CD8-positive, alpha-beta memory T cell (primary cell): ENCODE measurements at places on chromosomes 12 and 14.

- DNase-seq = no peak
Observed at GRCh38 chr14:71108398-71109119, 201.3 kb downstream of the PCNX1 start.

DNA sequence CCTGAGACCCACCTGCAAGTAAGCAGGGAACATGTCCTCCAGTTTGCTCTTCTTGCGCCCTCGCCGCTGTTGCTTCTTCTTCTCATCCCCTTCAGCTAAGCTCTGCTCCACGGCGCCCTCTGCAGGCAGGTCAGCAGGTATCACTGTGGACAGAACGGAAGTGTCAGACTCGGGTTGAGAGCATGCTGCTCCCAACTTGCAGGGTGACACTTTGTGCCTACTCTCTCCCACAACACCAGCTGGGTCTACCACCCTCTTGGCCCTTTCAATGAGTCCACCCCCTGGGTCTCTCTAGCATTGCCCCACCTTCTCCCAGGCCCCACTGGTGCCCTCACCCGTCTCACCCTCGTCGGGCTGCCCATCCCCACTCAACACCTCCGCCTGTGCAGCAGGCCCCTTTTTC, 16.7 kb downstream of the KMT2D start:
- peak; percentile 73 for DNase-seq

DNA sequence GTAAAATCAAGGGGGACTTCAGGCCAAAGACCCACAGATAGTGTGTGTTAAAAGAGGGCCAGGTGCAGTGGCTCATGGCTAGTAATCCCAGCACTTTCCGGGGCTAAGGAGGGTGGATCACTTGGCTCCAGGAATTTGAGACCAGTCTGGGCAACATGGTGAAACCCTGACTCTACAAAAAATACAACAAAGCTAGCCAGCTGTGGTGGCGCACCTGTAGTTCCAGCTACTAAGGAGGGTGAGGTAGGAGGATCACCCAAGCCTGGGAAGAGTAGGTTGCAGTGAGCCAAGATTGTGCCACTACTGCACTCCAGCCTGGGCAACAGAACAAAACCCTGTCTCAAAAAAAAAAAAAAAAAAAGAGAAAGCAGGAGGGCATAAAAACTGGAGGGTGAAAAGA, 8.5 kb downstream of the VCPKMT start:
- DNase-seq = no peak

DNA sequence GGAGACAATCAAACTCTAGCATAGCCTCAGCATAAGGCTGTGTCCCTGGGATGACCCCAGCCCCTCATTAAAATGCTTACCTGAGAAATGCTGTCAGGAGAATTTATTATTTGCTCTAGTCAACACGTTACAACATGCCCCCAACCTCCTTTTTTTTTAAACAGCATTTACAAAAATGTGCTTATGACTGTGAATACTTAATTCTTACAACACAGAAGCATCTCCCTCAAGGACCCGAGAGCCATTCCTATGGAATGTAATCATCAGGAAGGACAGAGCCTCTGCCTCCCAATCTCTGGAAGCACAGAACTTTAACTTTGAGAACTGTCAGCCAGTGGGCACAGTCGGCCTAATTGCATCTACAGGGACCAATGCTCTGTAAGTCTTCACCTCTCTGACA, 136.6 kb upstream of the OVCH1 start:
- no peak for DNase-seq

DNA sequence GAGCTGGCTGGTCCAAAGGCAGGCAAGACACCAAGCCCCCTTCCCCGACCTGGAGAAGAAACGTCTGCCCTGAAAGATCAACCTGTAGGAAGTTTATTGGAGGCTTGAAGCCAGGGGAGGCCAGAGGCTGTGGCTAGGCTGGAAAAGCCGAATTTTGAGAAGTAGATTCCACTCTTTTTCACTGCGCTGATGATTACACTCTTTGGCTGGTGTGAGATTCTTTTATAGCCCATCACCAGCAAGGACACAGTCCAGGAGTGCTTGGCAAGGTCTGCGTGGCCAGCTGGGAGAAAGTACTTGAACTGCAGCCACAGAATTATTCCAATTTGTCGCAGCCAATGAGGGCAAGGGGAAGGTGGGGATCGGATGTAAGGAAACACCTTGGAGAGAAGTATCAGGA, 45.0 kb downstream of the SYNE3 start:
- DNase-seq = no peak

DNA sequence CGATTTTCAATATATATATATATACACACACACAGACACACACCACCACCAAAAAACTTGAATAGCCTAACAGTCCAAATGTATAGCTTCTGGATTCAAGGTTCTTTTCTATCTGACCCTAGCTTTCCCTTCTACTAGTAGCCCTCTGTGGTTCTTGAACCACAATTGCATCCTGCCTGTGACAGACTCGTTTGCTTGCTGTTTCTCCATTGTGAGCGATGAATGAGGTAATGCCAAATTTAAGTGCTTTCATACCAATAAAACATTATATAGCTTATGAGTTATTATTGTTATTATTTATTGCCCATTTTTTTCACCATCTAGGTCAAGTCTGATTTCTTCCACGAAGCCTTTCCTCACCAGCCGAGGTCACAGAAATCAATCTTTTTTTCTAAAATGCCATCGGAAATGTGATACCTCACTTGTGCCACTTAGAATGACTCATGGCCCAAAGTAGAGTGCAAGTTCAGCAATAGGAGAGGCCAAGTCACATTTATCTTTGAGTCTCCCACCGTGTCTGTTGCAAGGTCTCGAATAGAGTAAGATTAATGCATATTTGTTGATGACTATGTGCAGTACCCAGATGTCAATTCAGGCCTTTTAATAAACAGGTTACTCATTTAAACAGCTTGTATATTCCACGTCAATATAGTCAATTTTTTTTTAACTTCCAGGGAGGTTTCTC, 1015.8 kb upstream of the SEL1L start:
- DNase-seq = no peak

GRCh38 chr12:18851271-18851670, 113.4 kb downstream of the CAPZA3 start:
- DNase-seq = no peak
